ENCODE measurements at places on chromosomes 2 and 18. TPM values are rescaled to one million over a fixed set of nuclear protein-coding genes. Genes with fewer than 3 reads are reported as not detected.

The KATNAL2 gene
- total RNA-seq = not detected

The DPP4 gene
- 199 TPM for total RNA-seq

The TSGA10 gene
- total RNA-seq = 9.9 TPM

The TMEM178A gene
- total RNA-seq = not detected

The APLF gene
- 3.9 TPM for total RNA-seq

The SPRED2 gene
- 49.9 TPM for total RNA-seq

The EGR4 gene
- not detected for total RNA-seq

The GKN1 gene
- total RNA-seq = not detected

The FOXD4L1 gene
- total RNA-seq = 0.73 TPM

The EPB41L3 gene
- 7.1 TPM for total RNA-seq

The VAMP8 gene
- 85.5 TPM for total RNA-seq

The CCDC150 gene
- total RNA-seq = 26.3 TPM

The DES gene
- 0.86 TPM for total RNA-seq

The ABCG8 gene
- 0.12 TPM for total RNA-seq

The KCNK3 gene
- 0.09 TPM for total RNA-seq

The PTPRN gene
- total RNA-seq = not detected

The SGO2 gene
- total RNA-seq = 21.3 TPM

The CENPA gene
- 39.9 TPM for total RNA-seq

The IL1R2 gene
- total RNA-seq = 15.5 TPM

The REEP1 gene
- total RNA-seq = 14.9 TPM

The ZNF519 gene
- total RNA-seq = 20.0 TPM

The CRYGD gene
- total RNA-seq = not detected

The DSC2 gene
- 22.7 TPM for total RNA-seq

The PID1 gene
- total RNA-seq = 11.3 TPM

The CROCC2 gene
- total RNA-seq = not detected

The YWHAQ gene
- 365 TPM for total RNA-seq

The DYTN gene
- total RNA-seq = not detected

The ROCK1 gene
- total RNA-seq = 50.3 TPM

The HRH4 gene
- total RNA-seq = not detected

The CRYBA2 gene
- total RNA-seq = 0.59 TPM

The IL1F10 gene
- total RNA-seq = not detected

The HK2 gene
- total RNA-seq = 22.6 TPM

The RAX gene
- not detected for total RNA-seq

The ITGB6 gene
- 2.6 TPM for total RNA-seq

The TDRD15 gene
- not detected for total RNA-seq

The SMYD5 gene
- total RNA-seq = 65.8 TPM

The LAMA1 gene
- 129 TPM for total RNA-seq

The C2orf80 gene
- total RNA-seq = not detected

The SCG2 gene
- 0.35 TPM for total RNA-seq

The ARHGAP28 gene
- total RNA-seq = 118 TPM

The GPR155 gene
- 0.53 TPM for total RNA-seq

The UPP2 gene
- not detected for total RNA-seq

The PLEK gene
- not detected for total RNA-seq

Data from Caco-2 (cell line).